ENCODE measurements at places on chromosomes 13 and 19.
A peak's percentile ranks its signal among the peaks of the same experiment; 100 is the strongest.

- no peak for DNase-seq
Measured at GRCh38 chr13:32802159-32802558, 214.1 kb upstream of the KL start.

GRCh38 chr19:32566246-32566830, 14.7 kb upstream of the PDCD5 start:
- no peak for DNase-seq

DNA sequence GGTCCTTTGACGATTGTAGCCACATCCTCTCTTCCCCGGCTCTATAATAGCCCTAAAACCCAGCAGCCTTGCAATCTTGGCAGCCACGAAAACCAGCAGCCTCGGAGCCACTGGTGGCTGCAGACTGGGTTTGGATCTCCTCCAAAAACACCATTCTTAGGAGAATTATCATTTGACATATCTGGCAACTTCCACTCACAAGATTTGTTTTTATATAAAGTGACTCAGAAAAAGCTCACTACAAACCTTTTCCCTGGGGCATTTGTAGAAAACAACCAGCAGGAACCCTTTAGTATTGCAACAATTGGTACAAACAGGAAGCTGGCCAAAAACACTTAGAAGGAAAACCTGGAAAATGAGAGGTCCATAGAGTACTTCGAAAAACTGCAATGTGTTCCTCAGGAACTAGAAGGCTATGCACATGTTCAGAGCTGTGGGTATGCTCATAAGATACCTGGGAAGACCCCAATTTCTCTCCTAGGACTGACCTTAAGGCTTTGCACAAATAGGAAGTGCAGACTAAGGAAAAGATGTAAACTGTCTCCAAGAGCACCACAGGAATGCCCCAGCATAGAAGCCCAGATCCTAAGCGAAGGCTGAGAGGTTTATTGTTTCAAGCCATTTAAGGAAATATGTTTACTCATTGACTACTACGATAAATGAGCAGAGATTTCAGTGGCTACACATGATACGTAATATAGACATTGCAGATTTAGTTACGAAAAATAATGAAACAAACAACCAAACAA, 71.2 kb downstream of the MYO16 start:
- DNase-seq = no peak

- DNase-seq = no peak
Measured at GRCh38 chr19:39974377-39975155, 3.6 kb downstream of the PSMC4 start.

GRCh38 chr19:15123900-15124299, 16.7 kb downstream of the SYDE1 start:
- DNase-seq = no peak

DNA sequence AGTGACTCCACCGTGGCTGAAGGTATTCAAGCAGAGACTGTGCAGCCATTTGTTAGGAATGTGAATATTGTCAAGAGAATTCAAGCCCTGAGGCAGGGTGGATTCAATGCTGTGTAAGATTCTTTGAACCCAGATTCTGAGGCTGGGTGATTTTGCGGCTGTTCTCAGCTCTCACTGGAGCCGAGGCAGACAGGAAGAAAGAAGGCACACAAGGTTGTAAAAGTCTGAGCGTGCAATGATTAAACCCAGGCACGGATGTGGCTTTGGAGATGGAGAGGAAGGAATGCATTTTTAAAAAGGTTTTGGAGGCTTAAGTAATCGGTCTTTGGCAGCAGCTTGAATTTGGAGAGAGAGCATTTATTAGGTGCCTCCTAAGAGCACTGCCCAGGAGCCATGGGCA, 187.9 kb downstream of the KATNAL1 start:
- no peak for DNase-seq

DNA sequence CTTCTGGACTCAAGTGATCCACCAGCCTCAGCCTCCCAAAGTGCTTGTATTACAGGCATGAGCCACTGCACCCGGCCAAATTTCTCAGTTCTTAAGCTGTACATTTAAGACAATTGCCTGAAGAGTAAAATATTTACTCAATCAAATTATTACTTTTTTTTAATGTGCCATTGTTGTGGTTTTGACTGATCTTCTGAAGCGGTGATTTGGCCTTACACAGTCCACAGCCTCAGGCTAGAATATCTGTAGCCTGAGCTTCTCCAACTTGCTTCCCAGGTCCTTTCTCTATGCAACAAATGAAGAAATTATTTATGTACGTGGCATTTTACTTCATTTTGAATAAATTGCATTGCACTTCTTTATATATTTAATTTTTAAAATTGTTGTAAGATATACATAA, 281.3 kb downstream of the KLF5 start:
- DNase-seq = no peak

- DNase-seq = no peak
Measured at GRCh38 chr13:27574661-27575060, 45.7 kb downstream of the LNX2 start.

DNA sequence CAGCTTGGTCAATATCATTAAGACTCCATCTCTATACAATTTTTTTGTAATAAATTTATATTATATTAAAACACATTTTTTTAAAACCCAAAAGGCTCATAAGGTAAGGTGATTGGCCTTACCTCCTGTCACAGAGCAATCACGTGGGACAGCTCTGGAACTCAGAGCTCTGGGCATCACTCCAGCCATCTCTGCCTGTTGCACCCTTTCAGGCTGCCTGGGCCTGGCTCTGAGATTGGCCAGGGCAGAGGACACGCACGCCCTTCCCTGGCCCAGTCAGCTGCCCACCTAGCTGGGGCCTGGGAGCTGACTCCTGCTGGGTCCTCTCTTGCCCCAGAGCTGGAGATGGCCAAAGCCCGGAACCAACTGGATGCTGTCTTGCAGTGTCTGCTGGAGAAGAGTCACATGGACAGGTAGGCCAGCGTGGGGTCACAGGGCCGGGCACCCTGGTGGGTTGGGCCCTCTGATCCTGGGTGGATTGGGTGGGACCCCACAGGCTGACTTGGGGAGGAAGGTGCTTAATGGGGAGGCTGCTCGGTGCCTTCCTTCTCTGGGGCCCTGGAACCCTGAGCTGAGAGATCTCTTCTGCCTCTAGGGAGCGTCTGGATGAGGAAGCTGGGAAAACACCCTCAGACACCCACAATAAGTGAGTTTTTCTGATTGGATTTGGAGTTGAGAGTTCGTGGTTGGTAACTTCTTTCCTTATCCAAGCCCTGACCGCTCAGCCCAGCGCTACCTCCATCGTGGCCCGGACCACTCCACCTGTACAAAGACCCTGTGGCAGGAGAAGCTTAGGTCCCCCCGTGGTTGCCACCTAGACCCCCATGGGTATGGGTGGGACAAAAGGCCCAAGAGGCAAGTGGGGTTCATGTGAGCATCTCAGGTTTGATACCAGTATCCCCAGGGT, 3.7 kb downstream of the LIN37 start:
- DNase-seq = no peak

- DNase-seq = no peak
Measured at GRCh38 chr13:79671420-79671819, 190.5 kb downstream of the NDFIP2 start.

DNA sequence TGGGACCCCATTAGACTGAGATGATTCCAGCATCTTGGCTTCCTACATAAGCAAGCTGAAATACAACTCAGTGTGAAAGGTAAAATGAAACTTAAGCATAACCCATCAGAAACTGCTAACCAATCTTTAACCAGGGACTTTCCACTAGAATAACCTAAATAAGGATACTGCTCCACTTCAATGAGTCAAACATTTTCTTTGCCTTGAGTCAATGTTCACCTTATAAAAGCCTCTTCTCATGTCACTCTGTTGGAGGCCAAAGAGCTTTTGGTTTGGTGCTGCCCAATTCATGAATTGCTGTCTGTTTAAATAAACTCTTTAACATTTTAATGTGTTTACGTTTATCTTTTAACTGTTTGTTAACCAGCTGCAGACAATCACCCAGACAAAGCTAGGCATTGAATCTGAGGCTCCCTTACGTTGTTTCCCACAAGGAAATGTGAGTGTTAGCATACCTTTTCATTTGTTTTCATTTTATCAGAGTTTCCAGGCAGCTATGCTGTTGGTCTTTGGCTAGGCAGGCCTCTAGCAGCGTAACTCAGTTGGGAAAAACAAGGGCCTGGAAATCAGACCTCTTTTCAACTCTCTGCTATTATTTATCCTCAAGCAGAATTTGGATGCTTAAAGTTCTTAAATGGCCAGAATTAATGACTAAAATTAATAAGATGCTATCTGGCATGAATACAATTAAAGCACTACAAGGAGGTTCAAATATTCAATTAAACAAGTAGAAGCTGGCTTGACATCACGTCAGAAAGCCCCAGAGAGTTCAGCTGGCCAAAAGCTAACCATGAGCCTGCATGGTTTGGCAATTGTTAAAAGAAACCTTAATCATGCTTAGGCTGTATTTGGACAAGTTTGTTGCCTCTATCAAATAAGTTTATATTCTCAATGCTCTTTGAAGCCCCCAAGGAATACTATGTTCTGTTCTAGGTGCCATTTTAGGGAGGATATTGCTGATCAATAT, 200.2 kb downstream of the DCLK1 start:
- DNase-seq = no peak

DNA sequence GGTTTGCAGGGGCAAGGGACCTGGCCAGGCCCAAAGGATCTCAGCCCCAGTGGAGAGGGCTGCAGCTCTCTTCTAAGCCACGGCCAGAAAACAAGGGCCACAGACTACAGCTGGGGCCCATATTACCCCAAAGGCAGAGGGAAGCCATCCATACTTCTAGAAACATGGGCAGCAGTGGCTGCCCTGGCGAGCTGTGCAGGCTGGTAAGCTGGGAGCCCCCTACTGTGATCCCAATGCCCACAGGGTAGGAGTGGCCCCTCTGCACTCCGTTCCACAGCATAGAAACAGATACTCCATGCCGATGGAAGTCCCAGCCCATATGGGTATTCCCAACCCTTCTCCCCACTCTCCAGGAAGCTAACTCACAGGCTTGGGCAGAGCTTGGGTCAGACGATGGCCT, 25.1 kb downstream of the VSTM2B start:
- no peak for DNase-seq

- DNase-seq = no peak
Measured at GRCh38 chr13:29548722-29549121, 46.8 kb downstream of the SLC7A1 start.

GRCh38 chr13:46168341-46168740, 13.6 kb downstream of the LCP1 start:
- no peak for DNase-seq

GRCh38 chr19:40718774-40719391, 2.0 kb downstream of the ITPKC start:
- peak; percentile 46 for DNase-seq

DNA sequence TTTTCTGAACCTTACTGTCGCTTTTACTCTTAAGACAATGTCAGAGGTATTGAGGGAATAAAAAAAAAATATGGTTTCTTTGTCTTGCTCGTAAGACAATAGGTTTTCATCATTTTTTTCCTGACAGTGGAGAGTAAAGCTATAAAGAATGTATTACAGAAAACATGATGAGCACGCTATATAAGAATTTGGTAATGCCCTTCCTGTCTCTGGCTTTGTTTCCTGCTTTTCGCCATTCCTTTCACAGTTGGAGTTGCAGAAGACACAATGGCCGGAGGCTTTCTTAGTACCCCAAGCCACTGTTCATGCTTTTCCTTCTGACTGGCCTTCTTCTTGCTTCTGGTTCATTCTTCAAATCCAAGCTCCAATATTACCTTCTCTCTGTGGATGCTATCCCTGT, 101.0 kb upstream of the DACH1 start:
- DNase-seq = no peak

DNA sequence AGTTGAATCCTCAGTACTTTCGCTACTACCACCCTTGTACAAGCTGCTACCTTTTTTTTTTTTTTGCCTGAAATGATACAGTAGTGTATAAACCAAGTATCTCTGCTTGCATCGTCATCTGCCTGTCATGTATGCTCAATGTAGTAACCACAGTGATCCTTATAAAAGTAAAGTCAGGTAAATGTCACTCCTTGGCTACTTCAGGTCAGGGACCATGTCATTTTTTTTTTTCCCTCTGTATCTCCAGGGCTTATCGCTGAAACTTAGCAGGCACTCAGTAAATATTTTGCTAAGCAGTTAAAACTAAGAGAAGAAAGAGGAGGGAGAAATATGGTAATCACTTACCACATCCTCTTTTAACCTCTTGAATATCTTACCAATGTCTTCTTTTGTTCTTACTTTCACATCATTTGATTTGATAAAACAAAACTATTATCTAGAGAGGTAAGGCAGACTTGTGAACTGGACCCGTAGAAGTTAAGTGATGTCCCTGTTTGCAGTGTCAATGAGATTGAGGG, 96.8 kb upstream of the KLF12 start:
- no peak for DNase-seq

DNA sequence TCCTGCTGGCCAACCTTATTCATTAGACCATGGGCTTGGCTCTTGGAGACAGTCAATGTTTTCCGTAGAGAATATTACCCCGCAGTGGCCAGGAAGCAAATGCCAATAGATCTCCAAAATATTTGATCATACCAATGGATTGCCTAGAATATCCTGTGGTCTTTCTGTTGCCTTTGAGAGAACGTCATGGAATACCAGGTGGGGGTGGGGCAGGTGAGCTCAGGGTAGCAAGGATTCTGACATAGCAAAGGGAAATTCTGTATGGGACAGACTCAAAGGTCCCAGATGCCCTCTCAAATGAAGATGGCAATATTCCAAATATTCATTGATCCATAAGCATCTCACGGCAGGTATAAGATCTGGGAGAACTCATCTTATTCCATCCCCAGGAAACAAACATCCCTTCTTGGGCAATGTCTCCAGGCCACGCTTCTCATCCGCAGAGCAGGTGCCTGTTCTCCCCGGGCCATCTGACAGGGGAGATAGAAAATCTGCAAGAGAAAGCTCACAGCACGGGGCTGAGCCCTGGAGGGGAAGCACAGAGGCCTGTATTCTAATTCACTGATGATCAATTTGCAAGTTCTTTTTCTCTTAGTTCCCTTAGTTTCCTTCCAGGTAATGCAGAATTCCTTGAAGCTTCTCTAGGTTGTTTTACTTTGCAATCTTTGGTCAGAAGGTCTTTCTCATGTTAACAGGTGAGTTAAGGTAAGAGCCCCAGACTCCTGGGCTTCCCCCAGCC, 69.6 kb upstream of the TSHZ3 start:
- DNase-seq = no peak

DNA sequence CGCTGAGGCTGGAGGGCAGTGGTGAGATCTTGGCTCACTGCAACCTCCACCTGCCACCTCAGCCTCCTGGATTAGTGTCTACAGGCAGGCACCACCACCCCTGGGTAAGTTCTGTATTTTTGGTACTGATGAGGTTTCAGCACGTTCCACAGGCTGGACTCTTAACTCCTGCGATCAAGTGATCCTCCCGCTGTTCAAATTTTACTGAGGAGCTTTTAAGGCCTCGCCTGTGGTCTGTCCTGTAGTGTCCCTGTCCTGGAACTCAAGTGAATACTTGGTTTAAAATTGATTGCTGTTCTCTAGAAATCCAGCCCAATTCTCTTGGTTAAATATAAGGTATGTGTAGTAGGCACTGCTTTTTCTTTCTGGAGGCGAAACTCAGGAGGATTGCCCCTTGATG, 65.2 kb downstream of the DPRX start:
- DNase-seq = no peak

- DNase-seq = no peak
Measured at GRCh38 chr19:49912965-49913685, 15.9 kb upstream of the ATF5 start.

DNA sequence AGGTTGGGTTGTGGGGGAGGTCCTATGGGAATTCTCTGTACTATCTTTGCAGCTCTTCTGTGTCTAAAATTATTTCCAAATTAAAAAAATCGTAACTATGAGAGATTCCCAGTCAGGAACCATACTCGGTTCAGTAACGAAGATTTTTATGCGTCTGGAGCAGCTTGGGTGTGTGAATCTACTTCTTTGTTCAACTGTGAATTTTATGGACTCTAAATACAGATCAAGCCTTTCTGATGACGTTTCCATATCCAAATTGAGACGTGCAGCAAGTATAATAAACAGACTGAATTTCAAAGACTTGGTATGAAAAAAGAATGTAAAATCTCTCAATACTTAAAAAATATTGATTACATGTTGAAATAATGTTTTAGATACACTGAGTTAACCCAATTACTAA, 30.9 kb downstream of the MLLT1 start:
- DNase-seq = no peak
